ENCODE measurements at places on chromosomes 7 and 10.
A peak's percentile ranks its signal among the peaks of the same experiment; 100 is the strongest.

GRCh38 chr10:47340608-47341170, 7.5 kb upstream of the RBP3 start:
- no peaks in the 10 kb centered on the region for H3K36me3 ChIP-seq
- DNase-seq: no peak
- H3K4me1 ChIP-seq: no peaks in the 10 kb centered on the region
- no peak overlapping the region for H3K27ac ChIP-seq

DNA sequence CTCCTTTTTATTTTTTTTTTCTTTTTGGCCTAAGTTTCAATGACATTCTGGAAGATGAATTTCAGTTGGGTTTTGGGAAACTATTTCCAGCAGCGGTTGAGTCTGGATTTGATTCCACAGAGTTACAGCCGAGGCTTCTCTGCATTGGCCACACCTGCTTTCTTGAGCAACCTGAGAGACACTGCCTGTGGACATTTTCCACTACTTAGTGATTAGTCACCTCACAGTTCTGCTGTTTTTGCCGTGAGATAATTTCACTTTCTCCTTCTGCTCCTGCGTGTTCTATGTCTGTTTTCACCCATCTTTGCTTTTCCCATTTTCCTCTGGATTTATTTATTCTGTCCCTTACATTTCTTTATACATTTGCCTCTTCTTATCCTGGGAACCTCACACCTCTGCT, 243.0 kb downstream of the BICC1 start:
- H3K27me3 ChIP-seq: no peaks in the 10 kb centered on the region
- H3K27ac ChIP-seq: peak overlapping the region; percentile 19
- H3K4me1 ChIP-seq: no peaks in the 10 kb centered on the region
- H3K4me3 ChIP-seq: no peak overlapping the region
- H3K36me3 ChIP-seq: no peaks in the 10 kb centered on the region

DNA sequence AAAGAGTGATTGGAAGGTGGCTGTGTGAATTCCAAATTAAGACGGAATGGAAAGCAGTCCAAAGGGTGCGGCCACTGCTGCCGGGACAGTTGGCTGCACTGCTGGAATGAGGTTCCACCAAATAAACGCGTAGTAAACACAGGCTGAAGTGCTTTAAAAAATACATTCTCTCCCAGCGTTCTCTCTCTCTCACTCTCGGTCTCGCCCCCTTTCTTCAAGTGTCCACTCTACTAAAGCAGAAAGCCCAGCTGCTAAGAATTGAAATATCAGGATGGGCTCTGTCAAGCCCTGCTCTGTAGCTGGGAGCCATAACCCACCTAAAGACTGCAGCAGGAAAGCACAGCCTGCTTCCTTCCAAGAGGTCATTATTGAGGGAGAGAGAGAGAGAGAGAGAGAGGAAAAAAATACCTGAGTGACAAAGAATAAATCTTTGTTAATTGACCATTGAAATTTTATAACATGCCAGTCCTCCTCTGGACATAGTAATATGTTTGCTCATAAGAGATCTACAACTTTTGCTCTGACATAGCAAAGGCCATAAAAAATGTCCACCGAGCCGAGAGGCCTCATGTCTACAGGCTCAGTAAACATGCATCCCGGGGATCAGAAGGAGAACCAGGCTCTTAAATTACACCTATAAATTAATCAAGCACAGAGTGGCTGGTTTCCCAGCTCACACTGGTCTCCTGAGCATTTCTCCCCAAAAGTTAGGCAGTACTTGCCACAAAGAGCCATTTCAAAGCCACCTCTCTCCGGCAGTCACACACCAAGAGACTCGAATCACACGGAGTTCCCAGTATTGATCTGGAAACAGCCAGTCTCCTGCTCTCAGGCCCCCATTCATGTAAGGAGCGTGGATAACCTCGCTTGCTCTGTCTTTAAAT, 72.8 kb downstream of the FGFR2 start:
- H3K36me3 ChIP-seq: no peaks in the 10 kb centered on the region
- no peak overlapping the region for H3K4me3 ChIP-seq
- no peak for DNase-seq
- H3K27ac ChIP-seq: peak overlapping the region; percentile 46
- peaks cover 6% of the 10 kb centered on the region for H3K4me1 ChIP-seq

- H3K4me3 ChIP-seq: no peak overlapping the region
- H3K4me1 ChIP-seq: peaks cover 14% of the 10 kb centered on the region
- no peaks in the 10 kb centered on the region for H3K27me3 ChIP-seq
- no peak for DNase-seq
- no peaks in the 10 kb centered on the region for H3K36me3 ChIP-seq
Measured at GRCh38 chr7:55036950-55037736, 18.3 kb downstream of the EGFR start.

GRCh38 chr10:18656724-18657123, 2.5 kb upstream of the ARL5B start:
- H3K27me3 ChIP-seq: no peaks in the 10 kb centered on the region
- no peak overlapping the region for H3K27ac ChIP-seq
- H3K36me3 ChIP-seq: no peaks in the 10 kb centered on the region
- H3K4me1 ChIP-seq: peaks cover 27% of the 10 kb centered on the region
- no peak for DNase-seq
- no peak overlapping the region for H3K4me3 ChIP-seq

- no peaks in the 10 kb centered on the region for H3K27me3 ChIP-seq
- no peaks in the 10 kb centered on the region for H3K4me1 ChIP-seq
- no peak overlapping the region for H3K27ac ChIP-seq
Measured at GRCh38 chr7:10824154-10824553, 149.5 kb upstream of the PHF14 start.

- H3K27ac ChIP-seq: no peak overlapping the region
- H3K4me1 ChIP-seq: no peaks in the 10 kb centered on the region
- H3K4me3 ChIP-seq: no peak overlapping the region
- peaks cover 30% of the 10 kb centered on the region for H3K27me3 ChIP-seq
Measured at GRCh38 chr10:117581961-117582360, 39.4 kb downstream of the EMX2 start.

- no peaks in the 10 kb centered on the region for H3K36me3 ChIP-seq
- H3K27me3 ChIP-seq: no peaks in the 10 kb centered on the region
- no peak overlapping the region for H3K27ac ChIP-seq
- H3K4me3 ChIP-seq: no peak overlapping the region
- H3K4me1 ChIP-seq: no peaks in the 10 kb centered on the region
Measured at GRCh38 chr7:104643587-104644217, 315.3 kb downstream of the LHFPL3 start.

- H3K36me3 ChIP-seq: no peaks in the 10 kb centered on the region
- no peaks in the 10 kb centered on the region for H3K4me1 ChIP-seq
- H3K27ac ChIP-seq: peak overlapping the region; percentile 18
- DNase-seq: no peak
Measured at GRCh38 chr10:13272164-13272571, 27.7 kb downstream of the PHYH start.

DNA sequence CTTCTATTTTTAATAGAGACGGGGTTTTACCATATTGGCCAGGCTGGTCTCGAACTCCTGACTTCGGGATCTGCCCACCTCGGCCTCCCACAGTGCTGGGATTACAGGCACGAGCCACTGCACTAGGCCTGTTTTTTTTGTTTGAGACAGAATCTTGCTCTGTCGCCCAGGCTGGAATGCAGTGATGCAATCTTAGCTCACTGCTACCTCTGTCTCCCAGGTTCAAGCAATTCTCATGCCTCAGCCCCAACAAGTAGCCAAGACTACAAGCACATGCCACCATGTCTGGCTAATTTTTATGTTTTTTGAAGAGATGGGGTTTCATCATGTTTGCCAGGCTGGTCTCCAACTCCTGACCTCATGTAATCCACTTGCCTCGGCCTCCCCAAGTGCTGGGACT, 73.7 kb downstream of the TYW1B start:
- no peaks in the 10 kb centered on the region for H3K4me1 ChIP-seq
- no peak overlapping the region for H3K27ac ChIP-seq
- H3K36me3 ChIP-seq: no peaks in the 10 kb centered on the region
- DNase-seq: no peak
- H3K4me3 ChIP-seq: no peak overlapping the region
- H3K27me3 ChIP-seq: no peaks in the 10 kb centered on the region

All from lower lobe of right lung (tissue), 2 donors.